AG10803 (cell line): ENCODE measurements at places on chromosomes 3 and 15.

DNA sequence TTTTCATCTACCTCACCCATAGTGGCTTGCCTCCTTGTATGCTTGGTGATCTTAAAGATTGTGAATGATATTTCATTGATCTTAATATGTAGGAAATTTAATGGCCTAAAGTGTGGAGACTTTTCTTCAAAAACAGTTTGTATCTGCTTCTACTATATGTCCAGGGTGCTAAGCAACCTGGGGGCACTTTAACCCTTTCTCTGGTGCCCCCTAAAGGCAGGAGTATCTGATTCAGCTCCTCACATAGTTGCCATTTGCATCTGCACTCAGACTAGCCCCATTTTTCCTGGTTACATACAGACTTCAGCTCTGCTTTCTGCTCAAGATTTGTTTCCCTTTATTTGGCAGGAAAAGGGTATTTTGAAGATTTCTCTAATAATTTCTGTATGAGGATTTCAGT, 5.2 kb upstream of the PFN2 start:
- DNase-seq, result no peak

GRCh38 chr3:173553635-173554280, 156.2 kb downstream of the NLGN1 start:
- peak; percentile 58 for DNase-seq

GRCh38 chr3:180570238-180570637, 31.7 kb upstream of the TTC14 start:
- no peak for DNase-seq

DNA sequence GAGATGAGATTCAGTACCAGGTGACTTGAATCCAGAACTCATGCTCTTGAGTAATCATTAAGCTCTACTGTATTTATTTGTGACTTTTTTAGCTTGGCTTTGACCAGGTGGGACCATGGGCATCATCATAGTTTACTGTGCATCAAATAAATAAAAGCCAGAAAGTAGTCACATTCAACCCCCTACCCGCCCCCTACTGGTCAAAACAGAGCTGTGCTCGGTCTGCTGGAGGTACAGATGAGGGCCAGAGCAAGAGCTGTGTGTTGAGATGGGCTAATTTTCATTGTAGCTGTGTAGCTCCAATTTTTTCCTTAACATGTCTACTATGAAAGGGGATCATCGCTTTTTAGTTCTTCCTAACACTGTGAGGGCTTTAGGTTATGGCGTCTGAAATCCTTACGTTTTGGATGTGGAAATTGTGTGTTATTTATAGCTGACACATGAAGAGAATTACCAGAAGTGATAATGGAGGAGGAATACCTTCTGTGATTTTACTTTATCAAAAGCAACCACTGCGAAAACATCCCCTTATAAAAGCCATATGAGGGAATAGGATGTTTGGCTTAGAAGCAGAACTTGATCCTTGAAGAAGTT, 375.1 kb downstream of the PTPRG start:
- DNase-seq, result no peak

GRCh38 chr15:79432345-79433275, 474 bp downstream of the MINAR1 start:
- peak; percentile 13 for DNase-seq

- DNase-seq, result no peak
Measured at GRCh38 chr3:17733215-17733614, 9.2 kb downstream of the TBC1D5 start.
